ENCODE measurements at places on chromosomes 7 and 10. TPM values are rescaled to one million over a fixed set of nuclear protein-coding genes. Genes with fewer than 3 reads are reported as not detected.

- DNase-seq: peak; percentile 97
Measured at GRCh38 chr10:91034494-91035159, 113.7 kb upstream of the ANKRD1 start.

- DNase-seq: peak; percentile 83
Measured at GRCh38 chr7:74587435-74588126, 69.9 kb upstream of the GTF2I start.

- no peak for DNase-seq
Measured at GRCh38 chr7:72182036-72182435, 230.1 kb downstream of the CALN1 start.

DNA sequence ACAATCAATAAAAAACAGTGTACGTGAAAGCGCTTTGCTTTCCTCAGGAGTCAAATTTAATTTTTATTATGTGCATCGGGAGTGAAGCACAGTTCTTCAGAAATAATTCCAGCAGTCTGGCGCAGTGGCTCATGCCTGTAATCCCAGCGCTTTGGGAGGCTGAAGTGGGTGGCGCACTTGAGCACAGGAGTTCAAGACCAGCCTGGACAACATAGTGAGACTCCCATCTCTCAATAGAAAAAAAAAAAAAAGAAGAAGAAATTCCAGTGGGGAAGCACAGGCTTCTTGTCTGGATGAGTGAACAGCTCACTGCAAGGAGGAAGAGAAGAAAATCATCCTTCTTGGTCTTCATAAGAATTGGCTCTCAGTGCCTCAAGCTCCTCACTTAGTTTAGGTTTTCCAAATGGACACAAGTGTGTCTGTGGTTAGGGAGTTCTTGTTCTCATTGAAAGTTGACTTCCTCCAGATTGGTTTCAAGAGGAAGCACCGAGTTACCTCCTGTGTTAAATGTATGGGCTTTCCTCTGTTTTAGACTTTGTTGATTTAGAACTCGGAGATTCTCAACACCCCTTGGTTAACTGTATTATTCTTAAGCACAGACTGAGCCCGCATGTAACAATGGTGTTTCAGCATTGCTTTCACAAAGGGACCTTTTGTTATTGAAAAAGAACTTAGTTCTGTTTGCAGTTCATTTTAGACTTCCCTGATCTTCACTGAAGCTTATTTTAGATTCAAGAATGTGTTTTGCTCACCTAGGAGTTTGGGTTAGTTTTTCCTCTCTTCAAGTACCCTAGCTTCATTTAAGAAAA is 28.0 kb downstream of the LMTK2 start:
- no peak for DNase-seq

- peak; percentile 17 for DNase-seq
Measured at GRCh38 chr7:22821702-22822485, 755 bp downstream of the TOMM7 start.

DNA sequence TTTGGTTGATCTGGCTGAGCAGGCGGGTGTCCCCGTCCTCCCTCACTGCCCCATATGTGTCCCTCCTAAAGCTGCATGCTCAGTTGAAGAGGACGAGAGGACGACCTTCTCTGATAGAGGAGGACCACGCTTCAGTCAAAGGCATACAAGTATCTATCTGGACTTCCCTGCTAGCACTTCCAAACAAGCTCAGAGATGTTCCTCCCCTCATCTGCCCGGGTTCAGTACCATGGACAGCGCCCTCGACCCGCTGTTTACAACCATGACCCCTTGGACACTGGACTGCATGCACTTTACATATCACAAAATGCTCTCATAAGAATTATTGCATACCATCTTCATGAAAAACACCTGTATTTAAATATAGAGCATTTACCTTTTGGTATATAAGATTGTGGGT is 26.9 kb upstream of the TRIM56 start:
- peak; percentile 73 for DNase-seq

DNA sequence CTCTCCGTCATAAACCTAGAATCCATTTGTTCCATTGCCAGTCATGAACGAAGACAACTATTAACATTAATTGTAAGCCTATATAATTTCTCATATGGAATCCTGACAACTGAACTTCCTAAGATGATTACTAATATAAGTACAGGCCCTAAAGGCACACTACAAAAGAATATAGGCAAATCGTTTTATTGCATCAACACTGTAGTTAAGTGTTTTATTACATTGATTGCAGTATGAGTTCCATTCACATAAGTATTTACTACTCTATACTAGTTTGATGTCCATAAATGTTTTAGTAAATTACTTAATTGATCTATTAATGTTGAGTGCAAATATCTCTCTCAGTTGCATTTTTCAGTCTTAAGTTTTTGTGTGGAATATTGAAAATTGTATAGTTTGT is 113.1 kb upstream of the SEMA3C start:
- DNase-seq: no peak

Gene NUTM2E
- total RNA-seq: not detected

DNA sequence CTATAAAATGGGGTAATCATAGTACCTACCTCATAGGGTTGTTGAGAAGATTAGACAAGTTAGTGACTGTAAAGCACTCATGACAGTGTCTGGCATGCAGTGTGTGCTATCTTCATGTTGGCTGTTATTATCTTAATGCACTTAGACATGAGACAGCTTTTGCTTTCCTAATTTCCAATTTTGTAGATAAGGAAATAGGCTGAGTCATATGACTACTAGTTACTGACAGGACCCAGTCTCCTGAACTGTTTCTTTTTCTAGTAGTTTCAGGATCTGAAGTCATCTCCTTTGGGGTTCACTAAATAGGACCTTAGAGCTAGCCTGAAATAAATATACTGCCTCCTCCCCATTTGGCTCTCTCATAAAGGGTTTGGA is 74.2 kb downstream of the SNX10 start:
- DNase-seq: no peak

- DNase-seq: no peak
Measured at GRCh38 chr7:155136619-155137243, 66.6 kb downstream of the HTR5A start.

GRCh38 chr10:61634746-61635145 is 28.0 kb upstream of the CABCOCO1 start:
- DNase-seq: no peak

DNA sequence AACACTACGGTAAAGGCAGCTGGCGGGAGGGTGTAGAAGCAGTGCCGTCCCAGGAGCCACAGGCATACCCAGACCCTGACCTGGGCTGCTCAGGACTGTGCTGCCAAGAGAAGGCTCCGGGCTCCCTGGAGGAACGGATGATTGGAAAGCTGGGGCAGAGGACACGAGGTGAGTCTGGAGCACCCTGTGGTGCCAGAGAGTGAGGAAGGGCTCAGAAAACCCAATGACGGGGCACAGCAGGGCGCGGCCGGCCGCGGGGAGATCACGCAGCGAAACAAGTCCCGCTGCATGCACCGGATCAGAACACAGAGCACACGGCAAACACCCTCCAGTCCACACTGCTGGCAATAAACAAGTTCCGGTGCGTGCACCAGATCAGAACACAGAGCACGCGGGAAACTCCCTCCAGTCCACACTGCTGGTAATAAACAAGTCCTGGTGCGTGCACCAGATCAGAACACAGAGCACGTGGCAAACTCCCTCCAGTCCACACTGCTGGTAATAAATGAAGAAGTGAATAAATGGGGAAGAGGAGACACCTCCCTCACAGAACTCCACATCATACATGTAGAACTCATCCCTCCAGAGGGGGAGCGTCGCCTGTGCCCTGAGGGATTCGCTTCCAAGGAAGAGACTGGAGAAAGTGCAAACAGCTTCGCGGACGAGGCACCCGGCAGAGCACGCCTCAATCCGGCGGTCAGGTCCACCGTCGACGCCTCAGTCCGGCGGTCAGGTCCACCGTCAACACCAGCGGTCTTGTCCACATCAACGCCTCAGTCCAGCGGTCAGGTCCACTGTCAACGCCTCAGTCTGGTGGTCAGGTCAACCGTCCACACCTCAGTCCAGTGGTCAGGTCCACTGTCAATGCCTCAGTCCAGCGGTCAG is 265.0 kb downstream of the MAD1L1 start:
- no peak for DNase-seq

DNA sequence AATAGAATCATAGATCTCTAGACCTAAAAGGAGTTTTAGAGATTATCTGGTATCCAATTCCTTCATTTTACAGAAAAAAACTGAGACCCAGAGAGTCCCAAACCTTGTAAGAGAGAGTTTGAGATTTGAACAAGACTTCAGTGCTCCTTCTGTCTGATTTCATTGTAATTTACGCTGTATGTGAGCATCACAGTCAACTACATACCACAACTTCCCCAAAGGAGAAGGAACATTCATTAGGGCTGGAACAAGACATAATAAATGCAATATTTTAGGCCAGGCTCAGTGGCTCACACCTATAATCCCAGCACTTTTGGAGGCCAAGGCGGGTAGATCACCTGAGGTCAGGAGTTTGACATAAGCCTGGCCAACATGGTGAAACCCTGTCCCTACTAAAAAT is 17.3 kb upstream of the PRKAR2B start:
- no peak for DNase-seq

DNA sequence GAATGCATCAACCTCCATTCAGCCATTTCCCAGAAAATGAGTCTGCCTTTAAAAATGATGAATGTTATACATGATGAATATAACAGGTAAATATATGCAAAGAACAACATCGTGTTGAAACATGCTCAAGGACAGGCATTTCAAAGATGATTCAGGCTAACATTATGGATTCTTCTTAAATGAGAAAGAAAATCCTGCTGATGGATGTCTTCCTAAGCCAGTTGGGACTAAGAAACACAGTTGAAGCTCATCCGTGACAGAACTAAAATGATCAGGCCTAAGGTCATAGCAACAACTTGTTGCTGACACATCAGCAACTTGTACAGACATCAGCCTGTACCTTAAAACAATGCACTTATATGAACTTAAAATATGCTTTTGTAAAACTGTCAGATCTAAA is 267.9 kb downstream of the MAGI2 start:
- DNase-seq: no peak

DNA sequence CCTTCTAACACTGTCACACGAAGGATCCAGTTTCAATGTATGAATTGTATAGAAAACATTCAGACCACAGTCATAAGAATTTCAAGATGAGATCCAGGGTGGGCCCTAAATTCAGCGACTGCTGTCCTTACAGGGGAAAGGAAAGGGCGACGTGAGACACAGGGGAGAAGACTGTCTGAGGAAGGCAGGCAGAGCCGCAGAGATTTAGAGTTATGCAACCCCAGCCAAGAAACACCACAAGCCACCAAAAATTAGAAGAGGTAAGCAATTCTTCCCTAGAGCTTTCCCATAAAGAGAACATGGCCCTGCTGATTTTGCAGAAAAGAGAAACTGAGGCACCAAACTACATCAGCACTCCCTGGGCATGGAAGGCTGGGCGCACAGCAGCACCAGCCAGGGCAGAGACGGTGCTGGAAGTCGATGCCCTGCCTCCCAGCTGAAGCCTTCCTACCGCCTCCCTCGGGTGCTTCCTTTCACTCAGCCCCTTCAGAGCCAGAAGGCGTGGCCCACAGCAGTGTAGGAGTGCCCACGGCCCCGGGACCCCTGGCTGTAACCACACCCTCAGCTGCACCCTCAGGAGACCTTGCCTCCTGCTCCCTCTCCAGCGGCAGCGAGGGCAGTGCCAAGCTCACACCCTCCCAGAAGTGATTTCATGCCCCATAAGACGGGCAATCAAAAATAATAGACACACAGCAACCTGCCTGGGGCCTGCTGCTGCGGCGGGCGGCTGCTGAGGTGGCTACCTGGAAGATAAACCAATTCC is 81.0 kb upstream of the LRRC4 start:
- DNase-seq: no peak

- DNase-seq: no peak
Measured at GRCh38 chr7:70886547-70886946, 245.4 kb upstream of the GALNT17 start.

Gene CHCHD3
- total RNA-seq: 53.2 TPM

GRCh38 chr10:99530108-99531025 is 2.4 kb upstream of the NKX2-3 start:
- no peak for DNase-seq

GRCh38 chr7:19772841-19773760 is at the start of gene TMEM196:
Gene TMEM196, minus strand, starts transcription at chr7:19773617. Its CDS starts 921 bp downstream, at chr7:19772696.
- DNase-seq: no peak

GRCh38 chr10:123135415-123136141 is at the start of gene HMX3:
Gene HMX3, plus strand, starts transcription at chr10:123135970. Its CDS starts 81 bp downstream, at chr10:123136051.
- DNase-seq: no peak

Gene NSUN6
- total RNA-seq: 3.8 TPM

- no peak for DNase-seq
Measured at GRCh38 chr7:105047932-105048331, 33.9 kb downstream of the KMT2E start.

GRCh38 chr7:135717693-135718092 is 10.3 kb downstream of the SLC13A4 start:
- no peak for DNase-seq

GRCh38 chr7:99920149-99920548 is 819 bp upstream of the TRIM4 start:
- peak; percentile 16 for DNase-seq

Gene CLCN1
- not detected for total RNA-seq

GRCh38 chr7:93146036-93146435 is 2.1 kb downstream of the SAMD9L start:
- peak; percentile 81 for DNase-seq

DNA sequence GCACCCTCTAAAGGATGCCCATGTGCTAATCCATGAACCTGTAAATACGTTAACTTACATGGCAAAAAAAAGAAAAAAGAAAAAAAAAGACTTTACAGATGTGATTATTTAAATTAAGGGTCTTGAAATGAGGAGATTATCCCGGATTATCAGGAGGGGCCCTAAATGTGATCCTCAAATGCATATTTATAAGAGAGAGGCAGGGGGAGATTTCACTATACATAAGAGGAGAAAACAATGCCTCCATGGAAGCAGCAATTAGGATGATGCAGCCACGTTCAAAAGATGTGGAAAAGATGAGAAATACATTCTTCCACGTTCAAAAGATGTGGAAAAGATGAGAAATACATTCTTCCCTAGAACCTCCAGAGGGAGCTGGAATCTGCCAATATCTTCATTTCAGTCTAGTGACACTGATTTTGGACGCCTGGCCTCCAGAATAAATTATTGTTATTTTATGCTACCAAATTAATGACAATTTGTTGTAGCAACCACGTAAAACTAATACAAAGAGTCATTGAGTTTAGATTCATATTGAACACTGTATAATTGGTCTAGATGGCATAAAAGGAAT is 328.4 kb upstream of the GNAI1 start:
- peak; percentile 1 for DNase-seq

DNA sequence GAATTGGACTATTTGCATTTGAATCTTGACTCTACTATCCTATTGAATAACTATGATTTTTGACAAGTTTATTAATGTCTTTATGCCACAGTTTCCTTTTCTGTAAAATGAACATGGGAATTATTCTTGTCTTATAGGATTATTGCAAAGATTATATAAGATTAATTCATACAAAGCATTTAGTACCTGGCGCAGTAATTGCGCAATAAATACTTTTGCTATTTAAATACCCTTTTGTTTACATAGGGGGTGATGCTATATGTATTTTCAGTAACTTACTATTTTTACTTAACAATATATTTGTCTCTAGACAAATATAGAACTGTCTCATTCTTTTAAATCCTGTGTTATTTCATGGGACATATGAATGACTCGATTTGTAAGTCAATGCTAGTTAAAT is 5.3 kb downstream of the MINPP1 start:
- no peak for DNase-seq

Gene PIK3CG
- 3.5 TPM for total RNA-seq

Gene ZNF33B
- total RNA-seq: 8.7 TPM

Gene TFEC
- total RNA-seq: 1.3 TPM

All from lung microvascular endothelial cell (primary cell).